ENCODE measurements at places on chromosomes 16 and 17.

GRCh38 chr16:73062001-73062616 lies 14.2 kb upstream of the ZFHX3 start:
- DNase-seq: no peak

DNA sequence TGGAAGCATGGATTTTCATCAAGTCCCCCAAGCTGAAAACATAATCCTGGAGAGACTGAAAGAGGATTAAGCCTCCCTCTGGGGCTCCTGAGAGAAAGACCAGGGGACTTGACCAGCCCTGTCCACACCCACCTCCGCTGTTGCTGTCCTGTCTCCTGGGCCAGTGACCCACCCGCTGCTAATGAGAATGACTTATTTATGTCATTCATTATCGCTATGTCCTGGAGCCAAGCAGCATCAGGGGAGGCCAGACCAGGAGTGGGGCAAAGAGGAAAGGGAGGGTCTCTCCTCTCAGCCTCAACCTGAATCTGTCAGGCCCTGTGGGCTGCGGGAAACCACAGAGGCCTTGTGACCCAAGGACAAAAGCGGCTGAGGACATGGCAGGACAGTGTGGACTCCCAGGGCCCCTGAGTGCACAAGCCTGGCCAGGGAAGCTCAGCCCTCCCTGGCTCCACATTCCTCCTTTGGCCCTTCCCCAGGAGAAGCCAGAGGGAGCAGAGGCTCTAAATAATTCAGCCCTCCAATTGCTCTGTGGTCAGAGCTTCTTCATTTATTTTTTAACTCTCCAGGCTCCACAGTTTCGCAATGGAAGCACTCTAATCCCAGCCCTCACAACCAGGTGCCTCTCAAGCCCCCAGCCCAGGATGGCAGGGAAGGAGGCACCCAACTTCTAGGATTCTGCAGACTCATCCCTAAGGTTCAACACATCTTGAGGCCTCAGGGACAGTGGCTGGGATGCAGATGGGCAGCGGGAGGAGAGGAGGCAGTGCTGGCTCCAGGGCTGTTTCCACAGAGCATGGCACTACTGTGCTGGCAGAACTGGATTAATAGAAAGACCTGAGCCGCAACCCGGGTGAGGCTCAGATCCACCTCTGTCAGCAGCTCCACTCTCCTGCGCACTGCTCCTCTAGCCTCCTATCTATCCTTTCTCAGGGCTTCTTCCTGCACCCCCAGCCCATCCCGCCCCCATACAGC lies 19.1 kb downstream of the CUEDC1 start:
- DNase-seq: no peak

DNA sequence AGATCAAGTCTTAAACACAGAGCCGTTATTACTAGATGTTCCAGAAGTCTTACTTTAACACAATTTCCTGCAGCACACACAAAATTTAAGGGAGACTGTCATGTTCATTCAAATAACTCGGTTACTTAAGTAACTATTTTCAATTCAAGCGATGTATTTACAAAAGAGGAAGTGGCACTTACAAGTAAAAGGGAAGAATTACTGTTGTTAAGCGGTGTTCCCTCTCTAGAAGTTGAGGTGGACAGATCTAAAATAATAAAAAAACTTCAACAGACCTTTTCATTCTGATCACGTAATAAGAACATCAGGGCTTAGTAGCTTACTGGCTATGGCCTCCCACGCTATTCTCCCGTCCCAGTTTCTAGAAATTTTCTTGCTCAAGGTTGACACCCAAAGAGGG lies 26.2 kb upstream of the TXNDC11 start:
- DNase-seq: no peak

GRCh38 chr16:4270595-4270994 lies 2.2 kb downstream of the TFAP4 start:
- DNase-seq: no peak

- peak; percentile 46 for DNase-seq
Measured at GRCh38 chr16:83926726-83927397, 26.2 kb upstream of the OSGIN1 start.

DNA sequence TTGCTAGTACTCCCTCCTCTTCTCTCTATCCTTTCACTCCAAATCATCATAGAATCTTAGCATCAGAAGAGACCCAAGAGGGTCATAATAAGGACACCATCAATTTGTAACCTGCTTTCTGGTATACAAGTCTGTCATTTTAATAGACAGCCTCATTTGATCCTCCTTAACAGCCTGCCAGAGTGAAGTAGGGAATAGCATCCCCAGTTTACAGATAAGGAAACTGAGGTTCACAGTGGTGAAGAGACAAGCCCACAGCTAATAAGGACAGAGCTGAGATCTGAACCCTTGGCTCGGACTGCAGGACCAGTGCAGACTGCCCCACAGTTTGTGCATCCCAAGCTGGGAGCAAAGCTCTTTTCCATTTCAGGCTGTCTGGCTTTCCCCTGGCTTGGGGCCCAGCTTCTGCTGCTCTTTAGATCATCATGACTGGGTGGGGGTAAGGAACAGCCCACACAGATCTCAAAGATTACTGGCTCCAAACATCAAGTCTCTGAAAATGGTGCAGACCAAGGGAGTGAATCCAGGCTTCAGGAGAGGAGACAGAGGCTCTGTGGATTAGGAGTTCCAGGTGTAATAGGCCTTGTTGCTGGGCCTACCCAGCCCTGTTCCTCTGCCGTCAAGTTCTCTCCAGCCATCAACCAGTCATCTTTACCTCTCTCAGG lies 10.3 kb upstream of the IGFBP4 start:
- DNase-seq: no peak

- DNase-seq: no peak
Measured at GRCh38 chr17:41773731-41774193, 12.7 kb downstream of the JUP start.

DNA sequence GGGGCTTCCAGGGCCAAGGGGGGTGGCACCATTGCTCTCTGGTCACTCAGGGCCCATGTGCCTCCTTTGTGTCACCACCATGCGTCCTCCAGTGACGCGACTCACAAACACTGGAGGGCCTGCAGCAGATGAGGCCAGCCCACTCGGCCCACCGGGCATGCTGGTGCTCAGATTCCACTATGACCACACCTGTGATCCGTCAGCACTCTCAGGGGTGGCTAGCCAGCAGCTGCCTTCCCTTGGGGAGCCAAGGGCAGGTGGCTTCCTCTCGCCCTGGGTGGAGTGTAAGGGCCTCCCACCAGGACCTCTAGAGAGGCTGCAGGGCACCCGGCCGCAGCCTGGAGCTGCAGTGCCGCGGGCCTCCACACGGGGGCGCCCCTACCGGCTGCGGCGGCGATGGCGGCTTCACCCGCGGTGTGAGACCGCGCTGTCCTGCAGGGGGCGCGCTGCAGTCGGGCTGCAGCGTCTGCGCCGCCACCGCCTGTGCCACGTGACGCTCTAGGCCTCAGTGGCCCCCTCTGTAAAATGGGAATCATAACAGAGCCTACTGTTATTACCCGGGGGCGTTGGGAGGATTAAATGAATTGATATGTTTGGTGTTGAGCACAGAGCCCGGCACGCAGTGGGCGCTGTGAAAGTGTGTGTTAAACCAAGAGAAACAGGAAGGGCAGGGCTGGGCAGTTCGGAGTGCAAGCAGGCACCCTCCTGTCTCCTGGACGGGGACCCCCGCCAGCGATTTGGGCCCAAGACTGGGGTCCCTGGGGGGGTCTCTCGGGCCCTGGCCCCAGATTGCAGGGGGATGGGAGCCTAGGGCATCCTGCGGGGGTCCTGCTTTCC lies 192.4 kb upstream of the GSE1 start:
- DNase-seq: peak; percentile 42
